ENCODE measurements at places on chromosomes 3 and 15.
A peak's percentile ranks its signal among the peaks of the same experiment; 100 is the strongest.

DNA sequence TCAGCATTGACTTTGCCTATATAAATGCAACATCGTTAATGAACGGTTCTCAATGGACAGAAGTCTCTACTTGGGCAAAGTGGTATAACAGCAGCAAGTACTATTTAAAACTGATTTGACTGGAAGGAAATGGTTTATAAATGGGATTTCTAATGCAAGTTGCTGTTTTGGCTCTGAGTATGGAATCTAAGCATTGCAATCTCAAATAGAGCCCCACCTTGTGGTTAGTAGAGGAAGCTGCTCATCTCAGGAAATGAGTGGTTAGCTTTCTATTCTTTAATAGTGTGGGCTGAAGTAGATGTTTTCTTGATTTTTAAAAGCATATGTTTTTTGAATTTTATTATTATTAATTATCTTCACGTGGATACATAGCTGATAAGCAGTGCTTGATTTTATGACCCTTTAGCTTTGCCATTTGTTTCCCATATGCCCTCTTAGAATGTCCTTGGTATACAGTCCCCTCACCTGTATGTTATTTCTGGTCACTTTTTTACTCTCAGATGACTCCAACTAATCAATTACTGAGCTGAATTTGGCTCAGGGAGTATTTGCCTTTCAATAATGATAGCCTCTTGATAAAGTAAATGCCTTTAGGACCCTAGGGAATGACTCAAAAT lies 67.1 kb downstream of the OXSM start:
- DNase-seq = peak; percentile 44

DNA sequence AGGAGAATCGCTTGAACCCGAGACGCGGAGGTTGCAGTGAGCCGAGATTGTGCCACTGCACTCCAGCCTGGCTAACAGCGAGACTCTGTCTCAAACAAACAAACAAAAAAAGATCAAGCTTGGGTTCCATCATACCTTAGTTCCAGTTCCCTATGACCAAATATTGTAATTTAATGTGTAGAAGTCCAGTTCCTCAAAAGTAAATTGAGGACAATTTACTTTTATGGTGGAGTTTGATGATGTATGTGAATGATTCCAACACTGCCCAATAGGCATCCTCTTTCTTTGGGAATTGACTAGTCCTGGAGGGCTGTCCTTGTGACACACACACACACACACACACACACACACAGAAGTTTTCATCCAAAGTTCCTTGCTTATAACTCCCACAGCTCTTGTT lies 2.8 kb upstream of the PKM start:
- DNase-seq = no peak

DNA sequence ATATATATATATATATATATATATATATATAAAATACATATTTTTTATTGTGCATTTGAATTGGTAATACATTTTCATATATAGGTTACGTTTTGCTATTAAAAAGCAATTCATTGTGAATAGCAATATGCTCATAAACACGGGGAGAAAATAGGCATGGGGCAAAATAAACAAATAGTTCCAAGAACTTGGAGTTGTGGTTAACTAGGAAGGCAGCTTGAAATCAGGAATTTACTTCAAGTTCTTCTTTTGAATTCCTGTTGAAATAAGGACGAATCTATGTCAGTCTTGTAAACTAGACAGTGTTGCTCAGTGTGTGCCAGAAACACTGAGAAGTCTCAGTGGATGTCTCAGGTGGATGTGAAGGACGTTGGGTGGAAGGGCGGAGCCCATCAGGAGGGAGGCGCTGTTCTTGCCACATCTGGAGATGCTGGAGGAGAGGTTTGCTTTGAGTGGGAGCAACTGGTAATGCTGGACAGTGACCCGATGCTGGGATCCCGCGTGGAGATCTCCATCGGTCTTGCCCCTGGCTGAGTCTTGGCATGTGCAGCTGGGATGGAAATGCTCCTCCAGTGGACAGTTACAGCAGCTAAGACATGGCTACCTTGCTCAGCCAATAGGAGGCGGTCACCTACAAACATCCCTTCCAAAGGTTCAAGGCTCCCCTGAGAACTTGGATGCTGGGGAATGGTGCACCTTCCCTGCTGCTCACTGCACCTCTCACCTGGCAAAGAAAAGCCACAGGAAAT lies 2.5 kb downstream of the IL16 start:
- DNase-seq = no peak

DNA sequence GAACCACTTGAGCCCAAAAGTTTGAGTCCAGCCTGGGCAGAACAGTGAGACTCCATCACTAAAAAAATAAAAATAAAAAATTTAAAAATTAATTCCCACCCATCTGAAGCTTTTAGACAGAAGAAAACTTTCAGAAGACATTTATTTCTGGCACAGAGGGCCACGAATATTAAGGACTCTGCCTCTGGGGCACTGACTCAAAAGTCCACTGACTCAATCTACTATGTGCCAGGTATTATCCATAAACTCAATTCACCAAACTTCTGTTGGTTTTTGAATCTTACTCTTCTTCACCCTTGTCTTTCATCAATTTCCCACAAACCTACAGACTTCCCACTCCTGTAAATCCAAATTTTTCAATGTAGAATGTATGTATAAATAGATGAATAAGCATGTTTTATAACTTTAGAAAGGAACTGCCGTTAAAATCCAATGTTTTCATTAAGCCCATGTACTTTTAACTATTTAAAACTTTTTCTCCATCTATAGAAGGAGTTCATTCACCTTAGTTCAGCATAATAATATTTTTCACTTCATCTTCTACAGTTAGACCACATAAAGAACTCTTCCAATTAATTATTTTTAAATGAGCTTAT lies 19.9 kb downstream of the ATP13A3 start:
- no peak for DNase-seq

DNA sequence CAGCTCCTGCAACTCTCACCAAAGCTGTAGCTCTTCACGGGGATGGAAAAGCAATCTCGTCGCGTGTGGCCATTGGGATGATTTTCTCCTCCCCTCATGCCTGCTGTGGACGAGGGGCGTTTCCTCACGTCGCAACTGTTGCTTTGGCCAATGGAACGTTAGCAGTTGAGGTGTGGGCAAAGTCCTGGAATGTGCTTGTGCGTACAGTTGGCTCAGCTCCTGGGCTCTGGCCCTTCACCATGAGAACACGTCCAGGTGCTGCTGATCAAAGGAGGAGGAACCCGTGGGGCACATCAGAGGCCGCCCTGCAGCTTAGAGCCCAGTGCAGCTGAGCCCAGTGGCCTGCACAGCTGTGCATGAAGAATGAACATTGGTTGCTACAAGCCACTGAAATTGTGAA lies 186.1 kb downstream of the TJP1 start:
- DNase-seq = no peak

DNA sequence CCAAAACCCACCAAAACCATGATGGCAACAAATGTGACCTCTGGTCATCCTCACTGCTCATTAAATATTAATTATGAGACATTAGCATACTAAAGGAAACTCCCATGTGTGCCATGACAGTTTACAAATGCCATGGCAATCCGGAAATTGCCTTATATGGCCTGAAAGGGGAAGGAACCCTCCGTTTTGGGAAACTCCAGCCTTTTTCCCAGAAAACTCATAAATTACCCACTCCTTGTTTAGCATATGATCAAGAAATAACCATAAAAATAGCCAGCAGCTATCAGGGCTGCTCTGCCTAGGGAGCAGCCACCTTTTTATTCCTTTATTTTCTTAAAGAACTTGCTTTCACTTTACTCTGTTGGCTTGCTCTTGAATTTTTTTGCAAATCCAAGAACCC lies 992.7 kb downstream of the NTRK3 start:
- no peak for DNase-seq

DNA sequence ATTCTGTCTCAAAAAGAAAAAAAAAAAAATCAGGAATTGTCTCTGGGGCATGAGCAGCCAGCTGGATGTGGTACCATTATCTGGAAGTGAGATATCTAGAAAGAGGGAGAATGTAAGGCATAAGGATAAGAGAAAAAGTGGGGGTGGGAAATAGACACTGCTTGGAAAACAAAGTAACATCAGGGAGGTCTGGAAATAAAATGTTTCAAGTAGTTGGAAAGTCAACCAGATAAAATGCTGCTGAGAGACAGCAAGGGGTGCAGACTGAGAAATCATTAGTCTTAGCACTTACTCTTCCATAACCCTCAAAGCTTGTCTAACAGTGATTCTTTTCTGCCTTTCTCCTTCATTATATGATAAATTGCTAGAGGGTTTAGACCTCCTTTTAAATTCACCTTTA lies 159.7 kb upstream of the TBL1XR1 start:
- no peak for DNase-seq

- no peak for DNase-seq
These were observed 115.2 kb upstream of the PDZRN3 start for GRCh38 chr3:73739791-73740453.

- no peak for DNase-seq
These were observed 62.9 kb downstream of the GPR176 start for GRCh38 chr15:39857132-39857531.
